ENCODE measurements at places on chromosomes 6 and 20.

DNA sequence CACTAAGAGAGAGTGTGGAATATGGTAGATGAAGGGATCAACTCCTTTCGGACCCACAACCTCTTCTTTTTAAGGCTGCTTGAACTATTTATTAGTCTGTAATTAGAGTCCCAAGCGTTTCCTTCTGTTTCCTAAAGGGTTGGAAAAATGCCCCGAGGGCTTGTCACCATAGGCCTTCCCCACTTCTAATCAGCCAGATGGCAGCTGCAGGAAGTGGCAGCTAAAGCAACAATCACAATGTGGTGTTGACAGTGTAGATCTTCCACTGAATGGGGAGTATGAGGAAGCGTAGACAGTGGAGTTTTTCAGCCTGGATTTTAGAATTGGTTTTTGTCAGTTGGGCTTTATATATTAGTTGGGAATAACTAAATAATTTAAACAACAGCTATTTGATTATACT, 40.6 kb downstream of the SLC35D3 start:
- DNase-seq: peak; percentile 83

GRCh38 chr6:129852257-129852858, 8.8 kb downstream of the TMEM244 start:
- DNase-seq: no peak

- no peak for DNase-seq
Measured at GRCh38 chr6:169380493-169380892, 126.8 kb upstream of the THBS2 start.

DNA sequence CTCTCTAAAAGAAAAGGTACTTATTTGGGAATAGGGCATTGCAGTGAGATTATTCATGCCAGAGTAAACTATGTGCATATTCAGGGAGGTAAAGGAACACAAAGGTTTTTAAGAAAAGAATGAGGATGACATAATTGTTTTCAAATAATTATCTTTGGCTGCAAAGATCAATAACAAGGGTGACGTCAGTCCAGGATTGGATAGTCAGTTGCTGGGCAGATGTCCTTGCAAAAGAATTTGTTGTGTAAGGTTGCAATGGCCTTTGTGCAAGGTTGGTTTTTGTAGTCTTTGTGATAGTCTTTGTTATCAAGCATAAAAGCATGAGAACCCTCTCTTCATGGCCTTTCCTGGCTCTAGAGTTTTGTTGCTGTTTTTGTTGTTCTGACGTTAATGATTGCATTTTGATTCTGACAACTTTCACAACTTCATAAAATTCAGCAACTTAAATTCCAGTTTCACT, 17.7 kb downstream of the LOC128125822 start:
- no peak for DNase-seq

GRCh38 chr6:125271486-125272159, 30.1 kb downstream of the HDDC2 start:
- DNase-seq: no peak

DNA sequence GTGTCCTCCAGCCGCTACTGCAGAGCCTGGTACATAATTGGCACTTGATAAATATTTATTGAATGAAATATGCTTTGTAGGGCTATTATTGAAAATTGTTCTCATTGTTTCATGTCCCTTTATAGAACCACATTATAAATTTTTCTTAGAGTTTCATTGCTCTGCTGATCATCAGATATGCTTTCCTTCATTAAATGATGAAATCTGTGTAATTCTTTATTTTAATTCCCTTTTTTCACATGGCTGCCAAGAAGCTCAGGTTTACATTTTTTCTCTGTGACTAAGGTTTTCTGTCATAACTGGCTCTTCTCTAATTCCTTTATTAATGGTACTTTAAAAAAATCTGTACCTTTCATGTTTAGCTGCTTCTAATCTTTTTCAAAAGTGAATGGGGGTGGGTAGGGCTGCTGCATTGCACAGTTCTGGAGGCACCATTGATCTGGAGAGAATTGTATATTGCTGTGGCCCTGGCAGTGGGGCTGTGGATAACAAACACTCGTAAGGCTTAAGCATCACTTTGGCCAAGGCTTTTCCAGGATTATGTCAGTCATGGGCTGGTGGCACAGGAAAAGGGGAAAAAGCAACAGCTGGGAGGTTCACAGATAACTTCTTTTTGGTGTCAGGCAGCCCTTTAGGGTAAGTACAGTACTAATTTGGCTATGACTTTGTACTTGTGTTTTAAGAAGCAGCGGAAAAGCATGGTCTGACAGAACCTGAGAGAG, 43.8 kb downstream of the ARFGEF2 start:
- DNase-seq: no peak

DNA sequence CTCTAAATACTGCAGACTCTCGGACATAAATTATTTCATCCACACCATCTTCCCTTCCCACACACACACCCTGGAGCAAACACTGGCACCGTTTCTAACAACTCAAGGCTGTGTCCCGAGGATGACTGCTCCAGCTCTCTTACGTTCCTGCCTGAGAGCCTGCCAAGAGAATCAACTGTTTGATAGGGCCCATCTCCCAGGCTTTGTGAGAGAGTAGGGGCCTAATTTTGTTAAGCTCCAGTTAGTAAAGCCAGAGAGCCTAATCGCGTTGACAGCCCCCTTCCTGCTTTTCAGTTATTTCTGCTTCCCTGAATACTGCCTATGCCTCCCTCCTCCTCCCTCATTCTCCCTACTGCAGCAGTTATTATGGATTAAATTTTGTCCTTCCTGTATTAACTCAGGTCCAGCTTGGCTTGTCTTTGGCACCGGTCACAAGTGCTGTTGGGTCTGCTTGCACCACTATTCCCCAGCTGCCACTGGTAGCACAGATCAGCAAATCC, 118.1 kb upstream of the TMEM181 start:
- no peak for DNase-seq

DNA sequence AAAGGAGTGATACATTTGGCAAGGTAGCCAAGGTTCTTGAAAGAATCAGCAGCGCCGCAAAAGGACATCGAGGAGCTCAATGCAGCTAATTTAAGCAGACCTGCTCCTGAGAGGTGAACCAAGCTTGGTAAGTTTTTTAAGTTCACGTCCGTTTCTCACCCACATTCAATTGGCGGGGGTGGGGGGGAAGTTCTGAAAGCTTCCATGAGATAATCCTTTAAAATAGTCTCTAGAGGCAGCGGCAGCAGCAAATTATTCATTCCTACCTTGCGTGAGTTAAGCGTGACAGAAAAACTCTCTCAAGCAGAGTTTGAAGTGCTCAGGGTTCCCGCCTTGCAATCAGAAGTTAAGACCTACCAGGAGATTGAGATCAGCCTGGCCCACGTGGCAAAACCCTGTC, 97.3 kb upstream of the NHSL1 start:
- no peak for DNase-seq

DNA sequence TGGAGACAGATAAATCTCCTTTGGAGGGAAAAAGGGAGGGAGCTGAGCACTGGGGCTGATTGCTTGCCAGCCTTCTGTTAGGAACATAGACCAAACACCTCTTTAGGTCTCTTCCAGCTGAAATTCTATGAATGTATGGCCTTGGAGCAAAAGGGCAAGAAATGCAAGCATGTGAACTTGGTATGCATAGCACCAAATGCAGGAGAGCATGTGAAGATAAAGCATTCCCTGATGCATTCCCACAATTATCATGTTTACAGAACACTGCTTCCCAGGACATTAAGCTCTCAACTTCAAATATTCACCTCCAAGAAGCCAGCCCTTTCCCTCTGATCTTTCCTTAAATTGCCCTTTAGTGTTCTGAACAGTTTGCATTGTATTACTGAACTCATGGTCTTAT, 15.6 kb downstream of the RIPOR2 start:
- DNase-seq: no peak

DNA sequence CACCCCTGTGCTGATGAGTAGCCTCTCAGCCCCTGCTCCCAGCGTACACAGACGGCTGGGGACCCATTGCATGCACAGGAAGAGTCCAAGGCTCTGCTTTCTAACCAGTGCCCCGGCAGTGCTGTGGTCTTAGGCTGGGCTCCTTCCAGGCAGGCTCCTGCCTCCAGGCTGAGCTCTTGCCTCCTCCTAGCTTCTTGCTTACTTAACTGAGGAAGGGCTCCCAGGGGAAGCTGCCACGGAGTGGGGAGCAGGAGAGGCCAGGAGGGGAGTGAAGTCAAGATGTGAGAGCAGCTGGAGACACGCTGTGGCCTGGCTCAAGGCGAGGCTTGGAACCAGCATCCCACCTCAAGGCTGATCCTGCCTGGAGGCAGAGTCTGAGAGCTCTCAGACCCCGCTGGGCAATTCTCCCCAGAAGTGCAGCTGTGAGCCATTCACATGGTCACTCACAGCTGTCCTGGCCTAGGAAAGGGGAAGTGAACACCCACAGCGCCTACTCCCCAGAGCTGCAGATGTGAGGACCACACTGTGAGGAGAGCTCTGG, 141.0 kb downstream of the TBXT start:
- DNase-seq: no peak

All from islet precursor cell (in vitro differentiated cells).